ENCODE measurements at places on chromosomes 16 and 17.
A peak's percentile ranks its signal among the peaks of the same experiment; 100 is the strongest.

DNA sequence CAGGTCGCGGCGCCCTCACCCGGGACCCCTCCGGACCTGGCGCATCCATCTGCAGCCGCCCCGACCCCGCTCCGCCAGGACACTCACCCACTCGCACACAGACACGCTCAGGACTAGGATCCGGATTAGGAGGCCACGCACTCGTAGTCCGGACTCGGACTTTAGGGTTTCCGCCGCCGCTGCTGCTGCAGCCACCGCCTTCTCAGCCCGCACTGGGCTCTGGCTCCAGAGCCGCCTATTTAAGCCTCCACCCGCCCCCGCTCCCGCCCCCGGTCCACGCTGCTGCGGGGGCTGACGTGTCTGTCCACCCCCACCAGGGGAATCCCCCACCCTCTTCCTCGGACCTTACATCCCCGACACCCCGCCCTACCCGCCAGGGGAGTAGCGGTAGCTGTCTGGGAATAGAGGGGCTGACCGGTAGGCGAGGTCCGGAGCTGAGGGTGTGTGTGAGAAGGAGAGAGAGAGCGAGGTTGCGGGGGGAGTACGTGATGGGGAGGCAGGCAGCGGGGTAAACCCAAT is at the start of gene RRAD:
Gene RRAD (minus strand): TSS at position 214 of the 519 bp plus-strand sequence. CDS start 356 bp downstream, outside the sequence.
- DNase-seq: no peak

DNA sequence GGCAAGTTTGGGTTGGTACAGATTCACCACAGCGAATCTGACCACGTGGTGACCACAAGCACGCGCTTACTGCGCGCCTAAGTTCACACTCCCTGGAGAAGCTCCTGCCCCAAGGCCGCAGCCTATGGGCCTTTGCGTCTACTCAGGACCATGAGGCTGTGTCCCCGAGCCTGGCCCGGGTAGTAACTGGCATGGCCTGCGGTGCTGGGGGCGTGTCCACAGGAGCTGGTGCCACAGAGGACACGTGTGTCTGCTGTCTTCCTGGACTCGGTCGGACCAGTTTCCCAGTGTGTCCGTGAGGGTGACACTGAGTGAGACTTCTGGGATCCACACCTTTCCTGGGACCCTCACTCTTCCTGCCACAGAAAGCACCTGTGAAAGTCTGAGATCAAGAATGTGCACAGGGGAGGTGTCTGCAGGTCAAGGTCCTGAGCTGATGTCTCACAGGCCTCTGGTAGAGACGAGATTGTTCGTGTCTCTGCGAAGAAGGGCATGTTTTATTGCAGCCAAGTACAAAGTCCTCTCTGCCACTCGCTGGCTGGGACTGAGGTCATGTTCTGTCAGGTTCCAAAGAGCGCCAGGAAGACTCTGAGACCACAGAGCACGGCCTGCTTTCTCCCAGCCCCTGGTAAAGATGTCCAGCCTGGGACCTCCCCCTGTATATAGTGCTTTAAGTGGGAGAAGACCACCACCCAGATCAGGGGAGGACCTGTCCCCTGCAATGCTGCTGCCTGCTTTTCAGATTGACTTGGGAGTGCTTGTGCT is 25.2 kb upstream of the CAPN15 start:
- no peak for DNase-seq

- no peak for DNase-seq
Observed at GRCh38 chr17:82791532-82791931, 39.7 kb downstream of the TBCD start.

DNA sequence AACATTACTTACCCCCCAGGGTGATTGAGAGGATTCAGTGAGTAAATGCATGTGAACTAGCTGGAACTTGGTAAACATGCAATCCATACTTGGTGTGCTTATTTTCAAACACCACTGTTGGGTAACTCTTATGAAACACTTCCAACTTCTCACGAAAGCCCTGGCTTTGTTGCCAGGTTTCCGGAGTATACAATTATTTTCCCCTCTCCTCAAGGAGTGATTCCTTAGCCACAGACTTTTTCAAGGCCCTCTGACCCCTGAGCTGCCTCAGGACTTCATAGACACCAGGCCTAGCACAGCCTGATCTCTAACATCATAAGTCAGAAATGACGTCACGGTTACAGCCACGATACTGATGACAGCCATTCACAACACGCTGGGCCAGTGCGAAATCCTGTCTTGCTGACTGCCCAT is 27.6 kb downstream of the HSD17B2 start:
- no peak for DNase-seq

DNA sequence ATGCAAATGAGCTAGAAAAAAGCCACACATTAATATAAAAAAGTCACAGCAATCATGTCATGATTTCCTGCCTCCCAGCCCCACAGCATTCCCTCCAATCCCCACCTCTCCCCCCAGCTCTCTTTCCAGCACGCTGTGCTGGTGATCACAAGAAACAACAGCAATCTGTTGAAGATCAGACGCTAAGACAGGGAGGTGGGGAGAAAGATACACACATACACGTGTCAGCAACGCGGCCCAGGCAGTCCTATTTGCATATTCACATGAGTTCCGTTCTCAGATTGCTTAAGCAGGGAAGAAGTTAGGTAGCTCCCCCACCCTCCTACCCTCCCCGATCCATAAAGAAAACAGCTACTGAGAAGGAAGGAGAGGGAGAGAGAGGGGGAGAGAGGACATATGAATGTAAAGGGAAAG is 405.5 kb upstream of the PSMD7 start:
- no peak for DNase-seq

DNA sequence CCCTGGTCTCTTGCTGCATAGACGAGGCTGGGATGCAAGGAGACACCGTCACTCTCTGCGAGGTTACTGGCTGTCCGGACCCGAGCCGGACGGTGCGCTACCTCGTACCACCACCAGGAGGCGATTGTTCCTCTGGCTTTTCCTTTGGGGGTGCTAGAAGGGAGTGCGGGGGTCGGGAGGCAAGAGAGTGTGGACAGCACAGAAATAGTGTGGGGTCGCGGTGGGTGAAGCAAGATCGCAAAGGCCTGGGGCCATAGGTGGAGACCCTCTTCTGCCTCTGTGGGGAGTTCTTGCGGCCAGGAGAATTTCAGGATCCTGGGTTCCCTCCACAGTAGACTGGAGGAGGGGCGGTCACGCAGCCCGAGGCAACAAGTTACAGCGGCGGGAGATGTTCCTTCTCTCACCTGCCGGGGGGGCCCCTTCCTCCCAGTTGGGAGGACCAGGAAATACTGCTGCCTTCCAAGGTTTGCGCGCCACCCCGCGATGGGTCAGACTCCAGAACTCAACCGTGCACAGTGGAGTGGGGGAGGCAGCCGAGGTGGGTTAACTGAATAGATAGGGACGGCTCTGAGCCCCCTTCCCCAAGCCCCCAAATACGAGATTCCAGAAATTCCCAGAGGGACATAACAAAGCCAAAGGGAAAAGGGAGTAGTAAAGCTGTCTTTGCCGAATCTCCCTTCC is 6.9 kb downstream of the PHOSPHO1 start:
- no peak for DNase-seq

- DNase-seq: no peak
Observed at GRCh38 chr16:49462362-49462988, 88.9 kb downstream of the C16orf78 start.

- DNase-seq: no peak
Observed at GRCh38 chr16:22915003-22915402, 101.0 kb downstream of the HS3ST2 start.

- peak; percentile 48 for DNase-seq
Observed at GRCh38 chr17:76005263-76006149, 4.9 kb downstream of the CDK3 start.

All from stimulated activated CD8-positive, alpha-beta memory T cell treated with anti-CD3 and anti-CD28 coated beads, Interleukin-15, amount 100 ng/mL, for 48 hours (primary cell).